ENCODE measurements at places on chromosomes 6 and 20. TPM values are rescaled to one million over a fixed set of nuclear protein-coding genes. Genes with fewer than 3 reads are reported as not detected.
A peak's percentile ranks its signal among the peaks of the same experiment; 100 is the strongest.

- no peak overlapping the region for H3K27ac ChIP-seq
- H3K36me3 ChIP-seq = no peaks in the 10 kb centered on the region
Observed at GRCh38 chr6:83578057-83578456, 65.7 kb downstream of the PRSS35 start.

DNA sequence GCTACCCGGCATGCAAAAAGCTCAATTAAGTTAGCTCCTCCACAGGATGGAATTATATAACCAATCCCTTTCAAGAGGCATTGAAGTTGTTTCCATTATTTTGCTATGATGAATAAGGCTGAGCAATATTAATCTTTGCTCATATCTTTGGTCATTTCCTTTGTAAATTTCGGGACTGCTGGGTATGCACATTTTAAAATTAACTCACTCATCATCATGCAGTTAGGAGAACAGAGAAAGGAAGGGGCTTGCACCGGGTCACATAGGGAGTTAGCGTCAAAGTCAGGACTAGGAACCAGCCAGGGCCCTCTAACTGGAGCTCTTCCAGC is 430 bp upstream of the FAM110A start:
- peaks cover 6% of the 10 kb centered on the region for H3K36me3 ChIP-seq
- no peaks in the 10 kb centered on the region for H3K27me3 ChIP-seq
- peak overlapping the region; percentile 86 for H3K27ac ChIP-seq
- H3K4me1 ChIP-seq = peaks cover 34% of the 10 kb centered on the region
- H3K4me3 ChIP-seq = peak overlapping the region; percentile 88
- DNase-seq = no peak

DNA sequence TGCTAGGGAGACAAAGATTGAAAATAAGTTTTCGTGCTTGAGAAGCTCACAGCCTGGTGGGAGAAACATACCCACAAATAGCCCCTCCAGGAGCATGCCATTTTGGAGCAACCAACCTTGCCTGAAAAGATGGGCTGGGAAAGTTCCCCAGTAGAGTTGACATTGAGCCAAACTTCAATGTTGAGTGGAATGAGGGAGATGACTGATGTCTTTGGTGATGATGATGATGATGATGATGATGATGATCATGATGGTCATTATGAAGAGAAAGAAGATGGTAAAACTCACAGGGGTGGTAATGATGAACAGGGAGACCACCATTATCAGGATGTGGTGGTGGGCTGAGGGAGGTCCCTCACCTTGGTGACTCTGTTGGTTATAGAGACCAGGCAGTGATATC is 283.9 kb upstream of the RNF24 start:
- no peaks in the 10 kb centered on the region for H3K4me1 ChIP-seq
- H3K36me3 ChIP-seq = no peaks in the 10 kb centered on the region
- no peak overlapping the region for H3K4me3 ChIP-seq
- H3K27me3 ChIP-seq = peaks cover 20% of the 10 kb centered on the region

- H3K4me1 ChIP-seq = no peaks in the 10 kb centered on the region
- H3K27ac ChIP-seq = no peak overlapping the region
- H3K4me3 ChIP-seq = no peak overlapping the region
- no peaks in the 10 kb centered on the region for H3K36me3 ChIP-seq
- peaks cover 20% of the 10 kb centered on the region for H3K27me3 ChIP-seq
Observed at GRCh38 chr6:1040393-1040792, 271.5 kb upstream of the FOXQ1 start.

GRCh38 chr6:79627422-79627821 is 3.7 kb upstream of the SH3BGRL2 start:
- H3K27me3 ChIP-seq = peaks cover 25% of the 10 kb centered on the region
- H3K4me3 ChIP-seq = no peak overlapping the region
- no peak for DNase-seq
- H3K4me1 ChIP-seq = peaks cover 9% of the 10 kb centered on the region
- no peaks in the 10 kb centered on the region for H3K36me3 ChIP-seq

C6orf132 gene
- total RNA-seq = 0.14 TPM
